ENCODE measurements at places on chromosomes 2 and 18. TPM values are rescaled to one million over a fixed set of nuclear protein-coding genes. Genes with fewer than 3 reads are reported as not detected.

The TM4SF20 gene
- total RNA-seq, result not detected

The EGR4 gene
- total RNA-seq, result 0.10 TPM

The MYOM1 gene
- 70.2 TPM for total RNA-seq

The CCDC150 gene
- total RNA-seq, result 6.3 TPM

The CNTNAP5 gene
- 0.10 TPM for total RNA-seq

The LYG2 gene
- total RNA-seq, result 16.5 TPM

The LRRC30 gene
- total RNA-seq, result 0.69 TPM

The KCNE4 gene
- 5.4 TPM for total RNA-seq

The HOXD12 gene
- not detected for total RNA-seq

The UGGT1 gene
- total RNA-seq, result 30.9 TPM

The CFAP53 gene
- total RNA-seq, result 0.30 TPM

The STEAP3 gene
- 3.0 TPM for total RNA-seq

The DYSF gene
- 23.2 TPM for total RNA-seq

The EPB41L3 gene
- 40.1 TPM for total RNA-seq

Data from skin of body (tissue), 3 donors.